ENCODE measurements at places on chromosomes 13 and 19.

DNA sequence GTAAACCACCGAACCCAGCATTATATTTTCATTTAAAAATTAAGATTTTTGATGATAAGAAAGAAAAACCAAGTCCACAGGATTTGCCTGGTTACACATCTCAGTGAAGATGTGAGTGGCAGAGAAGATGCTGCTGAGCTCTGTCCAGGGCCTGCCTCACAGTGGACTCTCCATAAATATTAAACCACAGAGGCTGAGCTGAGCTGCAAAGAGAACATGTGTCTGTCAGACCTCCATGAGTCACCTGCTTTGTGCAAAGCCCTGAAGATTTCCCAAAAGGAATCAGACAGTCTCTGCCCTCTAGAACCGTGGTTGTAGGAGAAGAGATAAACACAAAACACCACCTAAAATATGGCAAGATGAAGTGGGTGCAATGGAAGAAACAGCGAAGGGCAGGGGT, 127.2 kb upstream of the TSC22D1 start:
- no peak for DNase-seq

GRCh38 chr13:44760434-44760833, 184.3 kb upstream of the TSC22D1 start:
- no peak for DNase-seq

GRCh38 chr13:51501592-51502152, 48.8 kb upstream of the INTS6 start:
- no peak for DNase-seq

- no peak for DNase-seq
These were observed 5.1 kb downstream of the COL4A1 start for GRCh38 chr13:110301606-110302553.

- DNase-seq, result no peak
These were observed 13.1 kb downstream of the CCDC97 start for GRCh38 chr19:41323023-41323422.

DNA sequence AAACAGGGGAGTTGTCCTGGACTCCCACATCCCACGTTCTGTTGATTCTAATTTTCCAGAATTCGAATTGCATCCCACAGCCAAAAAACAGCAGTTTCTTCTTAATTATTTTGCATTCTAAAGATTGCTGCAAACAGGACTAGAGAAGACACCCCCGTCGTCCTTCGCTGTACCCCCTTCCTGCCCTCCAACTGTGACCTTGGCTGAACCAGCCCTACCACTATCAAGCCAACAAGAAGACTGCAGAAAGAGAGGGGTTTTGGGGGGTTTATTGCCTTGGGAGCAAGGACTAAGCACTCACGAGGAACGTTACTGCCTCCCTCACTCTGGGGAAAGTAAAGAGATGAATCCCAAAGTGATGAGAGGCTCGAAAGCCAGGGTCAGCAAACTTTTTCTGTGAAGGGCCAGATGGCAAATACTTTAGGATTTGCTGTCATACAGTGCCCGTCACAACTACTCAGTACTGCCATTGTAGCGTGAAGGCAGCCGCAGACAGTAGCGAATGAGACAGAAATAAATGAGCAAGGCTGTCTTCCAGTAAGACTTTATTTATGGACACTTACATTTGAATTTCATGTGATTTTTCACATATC, 32.5 kb upstream of the KATNAL1 start:
- no peak for DNase-seq

GRCh38 chr19:869245-870177, 10.0 kb downstream of the CFD start:
- DNase-seq, result no peak

DNA sequence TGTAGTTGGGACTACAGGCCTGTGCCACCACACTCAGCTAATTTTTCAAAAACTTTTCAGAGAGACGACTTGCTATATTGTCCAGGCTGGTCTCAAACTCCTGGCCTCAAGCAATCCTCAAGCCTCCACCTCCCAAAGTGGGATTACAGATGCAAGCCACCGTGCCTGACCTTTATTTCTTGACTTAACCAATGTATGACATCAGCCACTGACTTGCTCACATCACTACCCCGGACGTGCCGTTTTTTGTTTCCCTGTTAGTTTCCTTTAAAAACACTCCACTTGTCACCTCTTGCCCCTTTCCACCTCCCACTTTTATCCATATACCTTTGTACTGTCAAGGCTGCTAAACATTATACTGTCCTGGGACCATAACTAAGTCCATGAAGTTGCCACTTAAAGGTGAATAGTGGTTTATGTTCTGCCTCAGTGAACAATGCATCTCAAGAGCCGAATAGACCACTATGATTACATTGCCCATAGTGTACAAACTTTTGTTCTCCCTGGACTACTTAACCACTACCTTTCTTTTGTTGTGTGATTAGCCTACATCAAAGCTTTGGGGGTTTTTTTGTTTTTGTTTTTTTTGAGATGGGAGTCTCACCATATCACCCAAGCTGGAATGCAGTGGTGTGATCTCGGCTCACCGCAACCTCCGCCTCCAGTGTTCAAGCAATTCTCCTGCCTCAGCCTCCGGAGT, 2.3 kb upstream of the EPHX3 start:
- no peak for DNase-seq

DNA sequence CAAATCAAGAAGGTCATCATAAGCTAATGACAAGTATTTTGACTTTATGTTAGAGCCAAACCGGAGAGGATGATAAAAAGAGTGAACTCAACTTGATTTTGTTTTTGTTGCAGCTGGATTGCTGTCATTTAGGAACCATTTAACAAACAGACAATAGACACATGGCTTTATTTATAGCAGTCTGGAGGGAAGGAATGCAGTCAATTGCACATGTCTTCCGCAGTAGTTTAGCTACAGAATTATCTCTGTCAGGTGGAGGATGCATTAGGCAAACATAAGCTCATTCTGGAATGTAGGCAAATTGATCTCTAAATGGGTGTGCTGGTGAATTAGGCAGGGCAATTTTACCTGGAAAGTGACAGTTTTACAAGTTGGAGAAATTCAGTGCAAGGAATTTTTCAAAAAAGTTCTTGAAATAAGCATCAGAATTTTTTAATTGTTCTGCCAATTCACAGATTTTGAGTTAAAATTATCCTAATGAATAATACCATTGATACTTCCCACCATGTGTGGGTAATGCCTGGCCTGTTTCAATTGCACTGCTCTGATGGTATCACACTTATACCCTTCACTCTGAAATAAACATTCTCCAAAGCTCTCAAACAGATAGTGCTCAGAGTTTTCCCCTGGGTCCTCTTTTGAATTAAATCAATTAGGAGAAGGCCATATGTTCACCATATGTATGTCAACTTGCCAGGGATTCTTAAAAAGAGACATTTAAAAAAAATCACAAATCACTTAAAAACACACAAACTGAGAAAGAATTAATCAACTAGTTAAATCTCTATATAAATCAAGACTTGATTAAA, 318.3 kb downstream of the NDFIP2 start:
- no peak for DNase-seq

GRCh38 chr13:27404680-27405079, 19.7 kb upstream of the GTF3A start:
- DNase-seq, result no peak

- no peak for DNase-seq
These were observed 397.4 kb downstream of the SPRY2 start for GRCh38 chr13:79943346-79944023.

- DNase-seq, result no peak
These were observed 3.0 kb downstream of the SLC15A1 start for GRCh38 chr13:98749501-98749900.

- no peak for DNase-seq
These were observed 139.5 kb downstream of the TEX29 start for GRCh38 chr13:111459803-111460547.

- peak; percentile 45 for DNase-seq
These were observed 5.4 kb downstream of the KLK1 start for GRCh38 chr19:50817941-50818858.

DNA sequence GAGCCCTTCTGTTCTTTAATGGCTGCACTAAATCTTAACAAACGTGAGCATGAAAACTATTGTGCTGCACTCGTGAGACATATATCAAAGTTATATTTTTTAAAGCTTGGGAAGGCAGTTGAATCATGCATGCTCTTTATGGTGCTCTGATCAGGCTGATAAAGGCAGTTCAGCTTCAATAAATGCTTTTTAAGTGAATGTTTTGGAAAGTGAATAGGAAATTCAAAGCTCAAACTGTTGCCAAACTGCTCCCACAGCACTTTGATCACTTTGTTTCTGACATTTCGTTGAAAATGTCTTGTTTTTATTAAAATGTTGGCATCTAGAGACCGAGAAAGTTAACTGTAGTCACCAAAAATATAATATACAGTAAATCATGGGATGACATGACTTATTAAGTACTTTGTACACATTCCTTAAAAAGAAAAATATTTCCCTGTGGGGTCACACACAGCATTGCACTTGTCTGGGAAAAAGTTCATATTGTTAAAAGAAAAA, 625.7 kb upstream of the PCDH9 start:
- no peak for DNase-seq

DNA sequence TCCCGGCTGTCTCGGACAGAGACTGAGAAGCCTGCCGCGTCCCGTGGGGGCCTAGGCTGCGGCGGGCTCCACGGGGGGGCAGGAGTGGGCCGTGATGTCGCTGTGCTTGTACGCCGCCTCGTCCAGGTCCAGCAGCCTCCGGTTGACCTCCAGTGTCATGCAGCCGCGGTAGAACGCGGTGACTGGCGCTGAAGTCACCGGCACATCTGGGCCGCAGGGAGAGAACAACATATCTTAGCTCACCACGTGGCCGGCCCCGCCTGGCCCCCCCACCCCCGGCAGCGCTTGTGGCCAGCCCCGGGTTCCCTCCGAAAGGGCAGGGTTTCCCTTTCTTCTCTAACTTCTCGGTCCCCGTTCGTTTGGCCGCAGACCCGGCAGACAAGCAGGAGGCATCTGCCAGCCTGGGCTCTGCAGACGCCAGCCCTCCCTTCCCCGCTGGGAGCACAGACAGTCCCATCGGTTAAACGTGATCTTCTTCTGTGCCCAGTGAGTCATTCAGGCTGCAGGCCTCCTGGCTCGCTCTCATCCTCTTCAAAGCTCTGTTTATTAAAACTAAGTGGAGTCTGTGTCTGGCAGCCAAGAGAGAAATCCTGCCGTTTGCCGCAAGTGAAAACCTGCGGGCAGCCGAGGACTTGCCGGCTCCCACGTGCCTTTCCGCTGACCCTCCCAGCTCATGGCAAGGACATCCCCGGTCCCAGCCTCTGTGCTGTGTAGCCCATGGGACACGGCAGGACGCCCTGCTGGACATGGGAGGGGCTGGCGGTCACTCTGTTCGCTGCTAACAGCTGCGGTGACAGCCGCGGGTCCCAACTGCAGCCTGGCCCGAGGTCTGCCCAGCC, 42.8 kb downstream of the GAS6 start:
- no peak for DNase-seq

DNA sequence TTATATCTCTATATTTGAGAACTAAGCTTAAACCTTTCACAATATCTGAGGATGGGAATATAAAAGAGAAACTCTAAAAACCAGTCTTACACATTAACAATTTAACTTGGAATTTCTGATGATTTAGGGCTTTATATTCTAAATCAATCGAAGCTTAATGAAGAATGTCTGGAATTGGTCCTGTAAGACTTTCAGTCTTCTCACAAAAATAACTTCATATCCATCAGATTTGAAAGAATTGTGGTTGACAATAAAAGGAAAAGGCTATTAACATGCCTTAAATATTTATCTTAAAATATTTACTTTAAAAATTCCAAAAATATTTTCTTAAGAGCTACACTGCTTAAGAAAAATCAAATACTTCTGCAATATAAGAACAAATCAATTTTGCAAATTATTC, 27.3 kb downstream of the MYCBP2 start:
- no peak for DNase-seq

GRCh38 chr13:55705971-55706370, 1434.7 kb upstream of the PRR20A start:
- no peak for DNase-seq

DNA sequence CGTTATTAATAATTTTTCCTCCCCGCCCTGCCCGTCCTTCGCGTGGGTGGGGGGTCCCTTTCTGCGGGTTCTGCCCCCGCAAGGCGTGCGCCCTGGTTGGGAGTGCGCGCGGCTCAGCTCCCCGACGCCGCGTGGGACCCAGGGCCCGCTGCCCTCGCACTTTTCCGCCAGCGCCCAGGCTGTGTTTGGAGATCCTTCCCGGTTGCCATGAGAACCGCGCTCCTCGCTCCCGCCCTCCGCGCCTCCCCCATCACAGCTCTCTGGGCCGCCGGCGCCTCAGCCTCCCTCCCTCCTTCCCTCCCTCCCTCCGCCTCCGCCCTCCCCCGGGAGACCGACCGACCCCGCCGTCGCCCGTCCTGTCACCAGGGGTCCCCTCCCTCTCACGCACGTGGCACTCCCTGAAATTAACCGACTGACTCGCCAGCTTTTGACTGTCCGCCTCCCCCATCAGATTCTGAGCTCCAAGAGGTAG, 2.4 kb upstream of the SSBP4 start:
- peak; percentile 91 for DNase-seq

GRCh38 chr19:40539070-40539469, 37.6 kb upstream of the SHKBP1 start:
- no peak for DNase-seq

DNA sequence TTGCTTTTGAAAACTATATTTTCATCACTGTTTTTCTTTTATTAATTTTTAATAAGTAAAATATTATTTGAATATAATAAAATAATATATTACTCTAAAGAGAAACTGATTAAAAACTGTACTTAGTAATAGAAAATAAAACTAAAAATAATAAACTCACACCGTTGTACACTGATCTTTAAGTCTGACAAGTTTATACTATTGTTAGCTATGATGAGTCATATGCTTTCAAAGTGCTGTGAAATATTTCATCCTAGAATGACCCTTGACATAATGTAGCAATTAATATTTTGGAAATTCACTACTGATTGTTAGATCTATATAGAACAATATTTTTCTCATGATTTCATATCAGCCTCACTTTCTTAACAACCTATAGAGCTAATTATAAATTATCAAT, 1040.6 kb upstream of the SPRY2 start:
- no peak for DNase-seq

GRCh38 chr13:32889986-32890565, 126.1 kb upstream of the KL start:
- no peak for DNase-seq

DNA sequence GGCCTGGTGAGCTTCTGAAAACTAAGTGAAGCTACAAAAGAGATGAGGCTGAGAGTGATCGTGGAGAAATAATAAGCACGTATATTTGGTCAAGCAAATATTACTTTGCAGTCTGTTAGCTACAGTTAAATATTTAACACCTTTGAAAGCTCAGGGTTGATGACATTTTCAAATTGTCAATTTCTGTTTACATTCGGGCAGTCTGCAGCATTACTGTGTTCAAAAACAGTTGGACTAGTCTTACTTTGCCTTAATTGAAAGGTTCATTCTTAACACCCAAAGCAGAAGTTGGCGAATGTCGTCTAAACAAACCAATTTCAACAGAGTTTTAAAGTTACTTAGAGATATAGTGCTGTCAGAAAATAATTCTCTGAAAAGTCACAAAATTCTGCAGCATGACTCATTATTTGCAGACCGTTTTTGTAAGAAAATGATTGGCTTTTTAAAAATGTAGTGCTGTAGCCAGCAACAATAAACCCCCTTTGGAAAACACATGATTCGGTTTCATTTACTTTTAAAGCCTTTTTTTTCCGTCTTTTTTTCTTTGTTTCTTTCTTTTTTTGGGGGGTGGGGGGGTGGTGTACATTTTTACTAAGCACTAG, 549.0 kb downstream of the GPC6 start:
- no peak for DNase-seq

All from CD4-positive, alpha-beta T cell treated with Interleukin-15 for 1 hour (primary cell).